ENCODE measurements at places on chromosomes 11 and 22. TPM values are rescaled to one million over a fixed set of nuclear protein-coding genes. Genes with fewer than 3 reads are reported as not detected.

DSCAML1 gene
- total RNA-seq, result 6.1 TPM

RAPSN gene
- total RNA-seq, result not detected

GLYAT gene
- total RNA-seq, result not detected

CD248 gene
- total RNA-seq, result 1.2 TPM

PRR33 gene
- not detected for total RNA-seq

FADS2 gene
- total RNA-seq, result 121 TPM

TREH gene
- total RNA-seq, result not detected

OR52J3 gene
- total RNA-seq, result not detected

LRP4 gene
- total RNA-seq, result 4.1 TPM

MFNG gene
- 1.6 TPM for total RNA-seq

MCAM gene
- 11.4 TPM for total RNA-seq

RIC8A gene
- total RNA-seq, result 135 TPM

- no peak for DNase-seq
These were observed 711 bp downstream of the MAP3K11 start for GRCh38 chr11:65613091-65613928.

DNA sequence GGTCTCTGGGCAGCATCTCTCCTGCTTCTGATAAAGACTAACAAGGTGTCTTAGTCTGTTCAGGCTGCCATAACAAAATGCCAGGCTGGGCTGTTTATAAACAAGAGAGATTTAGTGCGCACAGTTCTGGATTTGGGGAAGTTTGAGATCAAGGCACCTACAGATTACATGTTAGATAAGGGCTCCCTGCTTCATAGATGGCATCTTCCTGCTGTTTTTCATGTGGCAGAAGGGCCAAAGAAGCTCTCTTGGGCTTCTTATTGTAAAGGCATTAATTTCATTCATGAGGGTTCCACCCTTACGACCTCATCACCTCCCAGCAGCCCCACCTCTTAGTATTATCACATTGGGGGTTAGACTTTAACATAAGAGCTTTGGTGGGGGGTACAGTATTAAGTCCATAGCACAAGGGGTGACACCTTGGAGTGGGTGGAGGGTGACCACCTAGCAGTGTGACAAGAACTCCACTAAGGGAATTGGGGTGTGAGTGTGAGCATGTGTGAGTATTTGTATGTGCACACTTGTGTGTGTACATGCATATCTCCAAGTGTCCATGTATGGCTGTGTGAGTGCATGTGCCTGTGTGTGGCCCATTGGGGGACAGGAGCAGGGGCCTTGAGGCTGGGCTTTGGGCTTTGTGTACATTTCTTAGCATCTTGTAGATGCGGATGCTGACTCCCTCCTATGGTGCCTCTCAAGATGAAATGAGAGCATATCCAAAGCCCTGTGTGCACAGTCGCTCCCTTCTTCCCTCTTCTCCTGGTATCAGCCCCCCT, 42.7 kb downstream of the BCR start:
- no peak for DNase-seq

DNA sequence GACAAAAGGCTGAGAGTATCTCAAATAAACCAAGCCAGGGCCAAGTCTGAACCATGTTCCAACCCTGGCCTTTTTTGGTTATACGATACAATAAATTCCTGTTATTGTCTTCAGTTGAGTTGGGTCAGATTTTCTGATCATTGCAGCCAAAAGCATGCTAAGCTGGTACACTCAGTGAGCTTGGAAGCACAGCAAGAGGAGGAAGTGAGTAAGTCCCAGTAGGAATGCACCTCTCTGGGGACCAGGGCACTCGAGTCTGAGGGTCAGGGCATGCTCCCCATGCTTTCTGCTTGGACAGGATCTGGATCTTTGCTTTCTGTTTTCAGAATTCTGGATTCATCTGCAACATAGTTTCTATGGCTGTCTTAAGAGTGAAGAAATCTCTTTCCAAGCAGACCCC, 73.1 kb downstream of the TMPRSS5 start:
- no peak for DNase-seq

DNA sequence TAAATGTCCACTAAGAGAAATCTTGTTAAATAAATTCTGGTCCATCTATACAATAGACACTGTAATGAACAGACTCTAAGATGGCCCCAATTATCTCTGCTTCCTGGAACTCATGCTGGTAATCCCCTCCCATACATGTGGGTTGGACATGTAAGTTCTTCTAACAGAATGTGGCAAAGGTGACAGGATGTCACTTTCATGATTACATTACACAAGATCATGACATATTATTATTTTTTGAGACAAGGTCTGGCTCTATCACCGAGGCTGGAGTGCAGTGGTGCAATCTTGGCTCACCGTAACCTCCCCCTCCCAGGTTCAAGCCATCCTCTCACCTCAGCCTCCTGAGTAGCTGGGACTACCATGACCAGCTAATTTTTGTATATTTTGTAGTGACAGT, 14.6 kb upstream of the NDUFC2 start:
- DNase-seq, result no peak

- no peak for DNase-seq
These were observed 51.0 kb downstream of the TEAD1 start for GRCh38 chr11:12725055-12725862.

DNA sequence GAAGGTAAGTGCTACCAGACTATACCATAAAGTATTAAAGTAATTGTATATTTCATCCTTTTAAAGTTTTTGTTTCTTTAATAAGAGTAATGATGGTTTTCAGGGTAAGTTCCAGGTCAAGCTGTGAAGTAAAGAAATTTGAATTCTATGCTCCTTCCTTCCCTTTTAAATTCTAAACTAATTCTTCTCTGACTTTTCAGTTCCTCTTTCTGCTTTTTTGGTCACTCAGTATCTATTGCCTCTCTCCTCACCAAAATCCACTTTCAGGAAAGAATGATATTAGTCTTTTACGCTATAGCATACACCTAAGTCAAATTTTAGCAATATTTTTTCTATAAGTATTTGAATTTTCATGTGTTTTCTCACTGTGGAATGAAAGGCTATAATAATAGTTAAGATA, 8.2 kb downstream of the MMP8 start:
- DNase-seq, result no peak

DNA sequence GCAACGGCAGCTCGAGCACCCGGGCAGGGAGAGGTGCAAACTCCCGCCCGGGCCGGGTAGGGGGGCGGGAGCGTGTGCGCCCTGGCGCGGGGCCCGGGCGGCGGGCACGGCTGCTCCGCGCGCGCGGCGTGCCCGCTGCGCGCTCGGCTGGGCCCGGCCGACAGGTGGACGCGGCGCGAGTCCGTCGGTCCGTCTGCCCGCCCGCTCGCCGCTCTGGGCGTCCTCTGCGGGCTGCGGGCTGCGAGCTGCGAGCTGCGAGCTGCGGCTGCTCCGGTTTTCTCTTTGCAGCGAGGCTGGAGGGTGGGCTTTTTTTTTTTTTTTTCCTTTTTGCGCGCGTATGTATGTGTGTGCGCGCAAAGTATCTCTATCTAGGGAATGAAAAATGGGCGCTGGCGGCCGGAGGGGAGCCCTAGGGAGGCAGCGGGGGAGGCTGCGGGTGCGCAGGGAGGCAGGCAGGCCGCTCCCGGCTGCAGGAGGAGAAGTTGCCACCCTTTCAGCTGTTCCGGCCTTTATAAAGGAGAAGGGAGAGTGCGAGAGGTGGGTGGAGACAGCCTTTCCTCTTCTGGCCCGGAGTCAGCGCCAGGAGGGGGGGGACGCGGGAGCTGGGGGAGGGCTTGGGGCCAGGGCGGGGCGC, at the start of gene PDGFB:
PDGFB (minus strand) TSS at position 487 of the 634 bp plus-strand sequence. CDS start 1,019 bp downstream, outside the sequence.
- peak; percentile 70 for DNase-seq

GRCh38 chr11:118918128-118918685, 7.5 kb downstream of the BCL9L start:
- DNase-seq, result no peak

GRCh38 chr11:84691830-84692229, 935.3 kb downstream of the DLG2 start:
- DNase-seq, result no peak

- DNase-seq, result no peak
These were observed 71.6 kb upstream of the AKIP1 start for GRCh38 chr11:8839306-8839956.

GRCh38 chr11:108654994-108655631, 9.8 kb upstream of the DDX10 start:
- DNase-seq, result no peak

DNA sequence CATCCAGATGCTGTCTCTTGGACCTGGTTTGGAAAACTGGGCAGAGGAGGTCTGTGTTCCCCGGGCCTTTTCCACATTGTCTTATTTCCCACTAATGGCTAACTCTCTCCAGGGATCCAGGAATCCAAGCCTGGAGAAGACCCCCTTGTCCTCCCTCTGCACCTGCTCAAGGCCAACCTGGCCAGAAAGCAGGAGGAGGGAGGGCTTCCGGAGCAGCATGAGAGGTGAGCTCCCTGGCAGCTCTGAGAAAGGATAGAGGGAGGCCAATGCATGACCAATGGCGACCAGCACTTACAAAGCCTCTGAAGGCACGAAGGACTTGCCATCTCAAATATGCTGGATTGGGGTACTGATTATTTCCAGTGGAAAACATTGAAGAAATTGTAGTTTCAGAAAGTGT, 445.0 kb upstream of the B3GAT1 start:
- no peak for DNase-seq

DNA sequence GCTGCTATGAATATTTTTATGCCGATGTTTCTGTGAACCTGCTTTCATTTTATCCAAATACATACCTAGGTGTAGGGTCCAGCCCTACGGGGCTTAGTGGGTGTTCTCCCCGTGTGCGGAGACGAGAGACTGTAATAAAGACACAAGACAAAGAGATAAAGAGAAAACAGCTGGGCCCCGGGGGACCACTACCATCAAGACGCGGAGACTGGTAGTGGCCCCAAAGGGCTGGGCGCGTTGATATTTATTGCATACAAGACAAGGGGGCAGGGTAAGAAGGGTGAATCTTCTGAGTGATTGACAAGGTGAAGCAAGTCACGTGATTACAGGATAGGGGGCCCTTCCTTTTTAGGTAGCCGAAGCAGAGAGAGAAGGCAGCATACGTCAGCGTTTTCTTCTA, 920.1 kb downstream of the BRD1 start:
- DNase-seq, result no peak

DNA sequence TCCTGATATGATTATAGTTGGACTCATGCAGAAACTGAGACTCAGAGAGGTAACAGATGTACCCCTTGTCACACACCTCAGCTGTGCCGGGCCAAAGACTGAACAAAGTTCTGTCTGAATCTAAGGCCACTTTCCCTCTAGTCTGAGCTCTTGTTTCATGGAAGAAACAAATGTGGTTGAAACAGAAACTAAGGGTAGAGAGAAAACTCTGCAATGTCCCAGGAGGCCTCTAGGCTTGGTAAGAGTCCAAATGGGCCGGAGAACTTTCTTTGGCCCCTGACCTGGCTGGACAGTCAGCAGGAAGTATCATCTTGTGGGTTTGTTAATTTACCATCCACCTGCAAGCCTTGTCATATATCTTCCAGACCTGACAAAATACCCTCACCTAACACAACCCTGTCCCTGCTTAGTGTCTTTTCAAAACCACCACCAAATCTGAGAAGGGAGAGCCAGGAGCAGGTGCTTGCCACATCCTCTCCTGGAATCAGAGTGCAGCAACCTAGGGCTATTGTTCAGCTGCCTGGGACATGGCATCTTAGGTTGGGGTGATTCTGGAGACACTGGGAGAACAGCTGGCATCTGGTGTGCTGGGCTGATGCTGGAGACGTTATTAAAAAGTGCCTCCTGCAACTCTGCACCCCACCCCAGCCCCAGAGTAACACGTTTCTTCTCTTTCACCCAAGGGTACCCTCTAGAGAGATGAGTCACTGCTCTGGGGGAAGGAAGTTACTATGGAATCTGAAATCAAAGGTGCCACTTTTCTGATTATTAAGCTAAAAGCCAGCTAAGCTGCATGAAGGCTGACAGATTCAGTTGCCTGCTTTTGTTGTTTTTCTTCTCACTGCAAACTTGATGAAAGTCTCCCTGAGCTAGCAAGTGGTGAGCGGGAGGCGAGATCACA, 126.3 kb upstream of the TIMP3 start:
- no peak for DNase-seq

DNA sequence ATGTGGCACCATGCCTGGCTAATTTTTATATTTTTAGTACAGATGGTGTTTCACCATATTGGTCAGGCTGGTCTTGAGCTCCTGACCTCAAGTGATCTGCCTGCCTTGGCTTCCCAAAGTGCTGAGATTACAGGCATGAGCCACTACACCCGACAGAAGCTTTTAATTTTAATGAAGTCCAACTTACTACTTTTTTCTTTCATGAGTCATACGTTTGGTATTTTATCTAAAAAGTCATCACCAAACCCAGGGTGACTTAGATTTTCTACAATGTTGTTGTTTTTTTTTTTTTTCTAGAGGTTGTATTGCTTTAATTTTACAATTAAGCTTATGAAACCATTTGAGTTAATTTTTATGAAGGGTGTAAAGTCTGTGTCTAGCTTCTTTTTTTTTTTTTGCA, 34.9 kb downstream of the JRKL start:
- DNase-seq, result no peak

GRCh38 chr11:58285483-58286040, 17.5 kb upstream of the OR10W1 start:
- no peak for DNase-seq

DNA sequence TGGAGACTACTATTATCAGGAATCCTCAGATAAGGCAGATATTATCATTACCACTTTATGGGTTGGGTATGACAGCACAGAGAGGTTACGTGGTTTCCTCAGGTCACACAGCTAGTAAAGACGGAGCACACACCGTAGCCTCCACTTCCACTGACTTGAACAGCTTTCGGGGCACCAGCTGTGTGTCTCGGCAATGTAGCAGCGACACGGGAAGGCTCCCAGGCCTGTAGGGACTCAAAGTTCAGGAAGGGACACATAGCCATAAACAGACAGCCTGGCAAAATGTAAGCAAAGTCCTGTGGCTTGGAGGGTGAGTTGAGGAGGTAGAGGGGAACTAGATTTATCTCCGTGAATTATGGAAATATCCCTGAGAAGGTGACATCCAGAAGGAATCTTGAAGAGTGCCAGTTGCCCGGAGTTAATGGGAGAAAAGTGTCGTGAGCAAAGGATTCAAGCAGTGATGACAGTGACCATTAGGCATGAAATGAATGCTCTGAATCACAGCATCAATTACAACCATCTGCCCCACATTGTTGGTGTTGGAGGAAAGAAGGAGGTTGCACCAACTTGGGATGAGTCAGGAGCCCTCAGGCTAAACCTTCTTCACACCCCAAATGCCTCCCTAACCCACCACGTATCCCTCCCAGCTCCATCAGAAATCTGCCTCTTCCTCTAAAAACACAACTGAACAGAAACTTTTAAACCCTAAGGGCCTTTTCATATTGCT, 106.7 kb upstream of the ASPHD2 start:
- DNase-seq, result no peak

DNA sequence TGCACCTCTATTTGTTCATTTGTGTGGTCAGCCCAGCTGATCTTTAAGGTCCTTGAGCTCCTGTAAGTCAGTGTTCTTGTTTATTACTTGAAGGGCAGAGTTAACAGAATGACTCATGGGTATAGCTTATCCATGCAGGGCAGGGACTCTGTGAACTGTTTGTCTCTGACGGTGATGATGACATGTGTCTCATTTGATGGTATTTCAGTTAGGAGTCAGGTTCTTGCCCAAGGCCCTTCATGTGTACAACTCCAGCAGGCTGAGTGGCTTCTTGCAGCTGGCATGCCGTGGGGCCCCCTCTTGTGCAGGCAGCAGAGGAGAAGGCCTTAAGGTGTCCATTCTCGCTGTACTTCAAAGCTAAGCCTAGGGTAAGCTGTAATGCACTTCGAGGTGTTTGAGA, 165.1 kb downstream of the DBX1 start:
- no peak for DNase-seq
